ENCODE measurements at places on chromosomes 1 and 21.

- no peak for DNase-seq
These were observed 31.4 kb upstream of the DENND1B start for GRCh38 chr1:197806718-197807117.

- no peak for DNase-seq
These were observed 64.8 kb downstream of the NENF start for GRCh38 chr1:212497553-212497952.

DNA sequence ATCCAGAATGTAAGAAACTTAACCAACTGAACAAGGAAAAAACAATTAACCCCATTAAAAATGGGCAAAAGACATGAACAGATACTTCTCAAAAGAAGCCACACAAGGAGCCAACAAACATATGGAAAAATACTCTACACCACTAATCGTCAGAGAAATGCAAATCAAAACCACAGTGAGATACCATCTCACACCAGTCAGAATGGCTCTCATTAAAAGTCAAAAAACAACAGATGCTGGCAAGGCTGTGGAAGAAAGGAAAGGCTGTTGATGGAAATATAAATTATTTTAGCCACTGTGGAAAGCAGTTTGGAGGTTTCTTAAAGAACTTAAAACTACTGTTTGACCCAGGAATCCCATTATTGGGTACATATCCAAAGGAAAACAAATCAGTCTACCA is 51.2 kb downstream of the RGS4 start:
- DNase-seq = no peak

GRCh38 chr1:68969441-68969840 is 472.6 kb upstream of the DEPDC1 start:
- DNase-seq = no peak

DNA sequence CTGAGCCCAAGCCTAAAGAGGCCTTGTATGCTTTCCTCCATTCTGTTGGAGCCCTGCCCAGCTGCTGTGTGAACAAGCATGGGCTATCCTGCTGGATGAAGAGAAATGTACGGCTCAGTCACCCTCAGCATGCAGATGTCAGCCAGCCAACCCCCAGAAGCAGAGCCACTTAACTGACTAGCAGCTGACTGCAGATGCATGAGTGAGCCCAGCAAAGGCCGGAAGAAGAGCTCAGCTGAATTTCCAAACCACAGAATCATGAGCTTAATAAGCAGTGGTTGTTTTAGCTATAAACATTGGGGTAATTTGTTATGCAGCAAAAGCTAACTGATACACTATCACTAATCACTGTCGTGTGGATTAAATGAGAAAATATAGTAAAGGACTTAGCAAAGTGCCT is 39.0 kb downstream of the FOXO6 start:
- no peak for DNase-seq
